ENCODE measurements at places on chromosomes 4 and X.

DNA sequence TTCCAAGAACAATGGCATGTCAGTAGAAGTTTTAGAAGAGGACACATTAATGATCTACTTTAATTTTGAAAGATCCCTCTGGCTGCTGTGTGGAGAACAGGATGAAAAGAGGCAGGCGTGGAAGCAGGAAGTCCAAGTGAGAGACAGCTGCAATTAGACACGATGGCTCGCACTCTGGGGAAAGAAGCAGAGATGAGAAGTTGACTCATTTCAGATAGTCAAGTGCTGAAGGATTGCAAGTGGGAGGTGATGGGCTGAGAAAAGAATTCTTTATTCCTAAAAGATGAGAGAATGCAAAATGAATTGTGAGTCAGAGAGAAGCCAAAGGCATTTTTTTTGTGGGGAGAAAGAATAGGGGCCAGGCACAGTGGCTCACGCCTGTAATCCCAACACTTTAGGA lies 16.5 kb downstream of the RXFP1 start:
- DNase-seq = no peak

DNA sequence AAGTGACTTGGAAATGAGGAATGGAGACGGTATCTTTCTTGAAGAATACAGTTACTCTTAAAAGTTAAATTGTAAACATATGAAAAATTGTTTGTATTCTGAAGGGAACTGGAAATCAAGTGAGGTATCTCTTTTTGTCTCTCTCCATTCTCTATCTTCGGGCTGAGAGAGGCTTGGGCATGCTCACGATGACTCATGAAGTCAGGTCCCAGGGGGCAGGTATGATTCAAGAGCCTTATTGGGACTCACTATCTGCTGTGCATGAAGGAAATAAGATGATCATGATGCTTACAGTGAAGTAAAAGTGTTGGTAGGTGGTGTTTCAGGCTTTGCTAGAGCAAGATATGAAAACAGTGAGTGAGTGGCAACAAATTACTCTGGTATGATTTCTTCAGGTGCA lies 200.4 kb upstream of the PITX2 start:
- no peak for DNase-seq

DNA sequence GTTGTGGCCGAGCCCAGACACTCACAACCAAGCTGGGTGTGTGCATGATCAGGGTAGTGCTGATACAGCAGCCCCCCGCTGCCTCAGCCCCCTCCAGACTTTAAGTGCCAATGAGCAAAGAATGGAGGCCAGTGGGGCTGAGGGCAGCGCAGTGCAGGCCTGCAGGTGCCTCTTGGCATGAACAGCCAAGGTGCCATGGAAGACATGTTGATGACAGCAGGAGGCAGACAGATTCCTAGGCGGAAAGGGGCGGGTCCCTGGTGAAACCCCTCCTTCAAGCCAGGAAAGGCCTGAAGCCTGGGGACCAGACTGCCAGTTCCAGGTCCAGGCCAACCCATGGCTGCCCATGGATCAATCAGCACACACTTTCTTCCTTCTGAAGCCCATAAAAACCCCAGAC lies 253.3 kb upstream of the ETNPPL start:
- DNase-seq = no peak

DNA sequence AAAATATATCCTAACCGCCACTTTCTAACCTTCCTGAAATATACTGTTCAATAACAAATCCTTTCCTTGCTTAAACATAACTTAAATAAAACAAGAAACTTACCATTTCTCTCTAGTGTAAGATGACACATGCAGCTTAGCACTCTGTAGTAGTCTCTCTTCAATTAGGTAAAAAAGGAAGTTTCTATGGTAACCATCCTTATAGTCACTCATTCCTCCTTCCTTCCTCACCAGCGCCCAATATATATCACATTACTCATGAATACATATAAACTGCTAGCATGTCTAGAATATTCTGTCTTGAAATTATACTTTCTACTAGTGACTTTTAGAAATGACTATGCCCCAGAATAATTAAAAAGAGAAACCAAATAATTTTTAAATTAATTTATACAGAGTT lies 112.2 kb downstream of the SNCA start:
- no peak for DNase-seq

DNA sequence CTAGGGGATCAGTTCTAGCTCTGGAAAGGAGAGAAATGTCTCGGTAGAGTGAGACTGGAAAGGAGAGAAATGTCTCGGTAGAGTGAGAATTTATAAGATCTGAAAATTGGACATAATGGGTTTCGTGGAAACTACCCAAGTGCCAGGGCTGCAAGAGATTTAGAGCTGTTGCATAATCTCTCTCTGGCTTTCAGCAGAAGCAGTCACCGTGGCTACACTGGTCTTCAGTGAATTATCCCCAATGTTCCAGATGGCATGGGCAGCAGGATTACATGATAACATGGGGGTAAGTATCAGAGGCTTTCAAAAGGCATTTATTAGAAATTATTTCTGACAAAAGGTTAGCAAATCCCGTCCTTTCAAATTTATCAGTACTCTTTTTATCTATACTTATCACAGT lies 435.5 kb downstream of the NKX6-1 start:
- DNase-seq = no peak

- no peak for DNase-seq
Measured at GRCh38 chr4:165177725-165178666, 29.4 kb upstream of the KLHL2 start.

- no peak for DNase-seq
Measured at GRCh38 chrX:145620666-145621065, 197.0 kb upstream of the SLITRK2 start.

DNA sequence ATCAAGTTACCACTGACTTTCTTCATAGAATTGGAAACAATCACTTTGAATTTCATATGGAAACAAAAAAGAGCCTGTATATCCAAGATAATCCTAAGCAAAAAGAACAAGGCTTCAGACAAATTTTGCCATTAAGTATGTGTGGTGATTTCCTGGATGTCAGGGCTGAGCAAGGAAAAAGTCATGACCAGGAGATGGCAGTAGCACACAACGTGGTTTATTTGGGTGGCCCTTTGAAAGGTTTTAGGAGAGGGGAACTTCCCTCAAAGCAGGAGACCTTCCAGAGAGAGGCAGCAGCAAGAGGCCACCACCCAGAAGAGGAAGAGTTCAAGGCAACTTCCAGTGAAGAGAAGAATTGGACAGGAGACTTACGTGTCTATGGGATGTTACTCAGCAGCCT lies 18.1 kb upstream of the ZXDB start:
- no peak for DNase-seq

DNA sequence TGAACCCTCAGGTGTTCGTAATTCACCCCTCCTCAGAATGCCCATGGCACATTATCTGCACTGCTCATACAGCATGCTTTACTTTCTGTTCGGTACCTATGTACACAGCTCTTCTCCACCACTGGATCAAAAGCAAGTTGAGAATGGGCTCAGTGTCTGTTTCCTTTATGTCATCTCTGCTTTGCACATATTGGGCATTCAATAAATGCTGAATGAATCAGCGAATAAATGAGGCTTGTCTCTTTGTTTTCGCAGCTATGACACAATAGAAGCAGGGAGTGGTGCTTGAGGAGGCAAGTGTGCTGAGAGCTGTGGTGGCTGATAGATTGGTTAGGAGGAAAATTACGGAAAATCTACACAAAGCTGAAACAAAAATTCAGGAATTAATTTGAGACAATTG lies 109.1 kb upstream of the VMA21 start:
- DNase-seq = no peak

- DNase-seq = no peak
Measured at GRCh38 chrX:68413254-68413653, 20.0 kb downstream of the OPHN1 start.

GRCh38 chrX:7143941-7144525 lies 3.5 kb upstream of the STS start:
- no peak for DNase-seq

- no peak for DNase-seq
Measured at GRCh38 chr4:148425327-148426110, 16.7 kb downstream of the NR3C2 start.

DNA sequence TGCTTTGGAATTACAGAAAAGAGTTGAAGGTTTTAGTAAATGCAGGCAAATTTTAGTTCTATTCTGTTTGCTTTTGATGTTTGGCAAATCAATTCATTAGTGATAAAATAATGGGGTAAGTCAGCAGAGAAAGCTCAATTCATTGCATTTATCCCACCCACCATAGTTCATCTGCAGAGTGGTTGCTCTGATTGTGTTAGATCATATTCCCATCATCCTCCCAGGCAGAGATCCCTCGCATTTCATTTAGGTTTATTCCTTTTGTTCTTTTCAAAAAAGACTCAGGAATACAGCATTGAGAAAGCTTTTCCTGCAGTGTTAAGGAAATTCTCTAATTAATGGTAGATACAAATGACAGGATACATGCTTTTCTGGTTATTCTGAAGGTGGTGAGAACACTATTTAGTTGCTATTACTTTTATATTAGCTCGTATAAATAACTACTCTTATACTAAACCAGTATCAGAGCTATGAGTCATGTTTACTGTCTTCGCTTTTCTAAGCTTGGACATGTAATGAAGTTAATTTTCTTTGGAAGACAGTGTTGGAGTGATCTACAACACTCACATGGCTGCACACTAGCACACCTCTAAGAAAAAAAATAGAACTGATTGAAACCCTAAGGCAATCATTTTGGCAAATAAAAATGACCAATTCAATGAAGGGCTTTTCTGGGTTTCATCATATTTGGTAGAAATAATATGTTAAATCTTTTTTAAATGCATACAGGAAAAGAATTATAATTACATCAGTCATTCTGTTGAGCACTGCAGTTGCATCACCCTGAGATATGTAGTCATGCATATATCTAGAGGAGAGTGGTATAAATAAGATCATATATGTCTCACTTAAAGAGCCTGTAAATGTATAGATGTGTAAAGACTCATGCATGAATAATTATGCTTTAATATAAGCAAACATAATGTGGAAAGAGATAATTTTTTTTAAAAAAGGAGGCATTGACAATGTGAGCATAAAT lies 351.6 kb downstream of the PCDH7 start:
- no peak for DNase-seq

Data from activated naive CD8-positive, alpha-beta T cell treated with anti-CD3 and anti-CD28 coated beads, Interleukin-2, amount 50 U/mL, for 24 hours (primary cell).